Glutamatergic neuron (in vitro differentiated cells): ENCODE measurements at places on chromosomes 7 and 10.

DNA sequence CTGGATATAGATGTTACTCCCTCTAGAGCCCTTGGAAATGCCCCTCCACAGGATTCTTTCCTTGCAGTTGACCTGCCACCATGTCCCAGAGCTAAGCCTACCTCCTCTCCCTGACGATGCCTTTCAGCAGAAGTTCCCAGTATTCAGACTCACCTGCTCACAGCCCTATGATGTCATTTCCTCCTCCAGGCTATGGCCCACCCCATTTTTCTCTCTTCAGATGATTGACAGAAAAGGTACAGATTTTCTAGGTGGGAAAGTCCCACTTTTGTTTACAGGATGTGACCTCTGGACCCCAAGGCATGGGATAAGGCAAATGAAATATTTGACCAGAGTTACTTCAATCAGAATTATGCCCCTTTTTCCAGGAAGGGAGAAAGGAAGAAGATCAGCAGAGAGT lies 280.2 kb upstream of the PHYHIPL start:
- DNase-seq = no peak

- DNase-seq = no peak
These were observed 185.4 kb downstream of the DNAJB6 start for GRCh38 chr7:157522189-157522588.

GRCh38 chr7:19869979-19870378 lies 96.6 kb upstream of the TMEM196 start:
- DNase-seq = no peak

GRCh38 chr7:64993901-64994300 lies 3.1 kb upstream of the ZNF117 start:
- DNase-seq = no peak

GRCh38 chr7:47186316-47186715 lies 395.6 kb downstream of the TNS3 start:
- DNase-seq = no peak

DNA sequence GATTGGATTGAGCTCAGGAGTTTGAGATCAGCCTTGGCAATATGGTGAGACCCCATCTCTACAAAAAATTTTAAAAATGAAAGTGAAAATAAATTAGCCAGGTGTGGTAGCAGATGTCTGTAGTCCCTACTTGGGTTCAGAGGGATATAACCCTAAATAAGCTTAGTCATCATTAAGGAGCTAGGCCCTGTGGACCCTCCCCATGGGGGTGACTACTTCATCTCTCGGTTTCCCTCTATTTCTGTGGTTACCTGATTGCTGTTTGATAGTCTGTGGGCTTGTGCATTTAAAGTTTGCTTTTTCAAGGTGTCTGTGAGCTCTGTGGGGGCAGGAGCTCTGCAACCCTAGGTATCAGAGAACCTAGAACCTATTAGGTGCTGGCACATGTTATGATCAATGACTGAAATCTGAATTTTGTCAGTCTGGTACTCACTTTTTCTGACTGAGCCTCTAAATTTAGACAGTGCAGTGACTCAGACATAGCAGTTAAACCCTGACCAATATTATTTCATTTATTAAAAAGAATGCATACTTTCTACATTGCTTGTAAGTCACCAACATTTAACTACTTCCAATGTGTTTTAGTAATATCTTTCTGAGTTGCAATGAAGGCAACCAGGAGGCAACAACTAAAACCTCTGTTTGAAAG lies 8.1 kb upstream of the CUZD1 start:
- no peak for DNase-seq

- DNase-seq = no peak
These were observed 33.4 kb downstream of the CCM2 start for GRCh38 chr7:45033261-45033930.

- no peak for DNase-seq
These were observed 33.8 kb downstream of the VOPP1 start for GRCh38 chr7:55538538-55538937.

- no peak for DNase-seq
These were observed 167.6 kb upstream of the INSYN2A start for GRCh38 chr10:127364034-127364433.

DNA sequence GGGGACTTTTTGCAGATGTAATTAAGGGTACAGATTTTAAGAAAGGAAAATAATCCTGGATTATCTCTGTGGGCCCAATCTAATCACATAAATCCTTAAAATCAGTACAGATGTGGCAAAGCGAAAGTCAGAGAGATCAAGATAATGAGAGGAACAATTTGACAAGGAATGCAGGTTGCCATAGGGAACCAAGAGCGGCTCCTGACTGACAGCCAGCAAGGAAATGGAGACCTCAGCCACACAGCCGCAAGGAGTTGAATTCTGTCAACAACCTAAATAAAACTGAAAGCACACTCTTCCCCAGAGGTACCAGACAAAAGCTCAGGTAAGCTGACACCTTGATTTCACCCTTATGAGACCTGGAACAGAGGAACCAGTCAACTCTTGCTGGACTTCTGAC lies 3.4 kb upstream of the PNPLA8 start:
- no peak for DNase-seq

DNA sequence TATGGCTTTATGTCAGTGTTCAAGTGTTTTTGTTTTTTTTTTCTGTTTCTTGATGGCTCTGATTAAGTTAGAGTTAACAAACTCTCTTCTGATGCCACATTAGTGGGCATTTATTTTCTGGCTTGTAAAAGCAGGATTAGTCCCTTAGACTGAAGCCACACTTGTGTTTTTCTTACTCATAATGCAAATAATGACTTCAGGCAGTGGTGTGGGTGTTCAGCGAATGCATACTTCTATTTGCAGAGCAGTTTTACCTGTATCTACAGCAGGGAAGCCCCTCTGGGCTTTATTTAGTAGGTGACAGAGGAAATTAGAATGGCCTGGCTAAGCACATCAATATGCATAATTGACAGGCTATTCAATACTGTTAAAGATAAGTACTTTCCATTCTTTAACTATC lies 79.9 kb downstream of the CNNM2 start:
- DNase-seq = no peak

GRCh38 chr10:79009145-79009544 lies 59.6 kb upstream of the ZMIZ1 start:
- DNase-seq = no peak

DNA sequence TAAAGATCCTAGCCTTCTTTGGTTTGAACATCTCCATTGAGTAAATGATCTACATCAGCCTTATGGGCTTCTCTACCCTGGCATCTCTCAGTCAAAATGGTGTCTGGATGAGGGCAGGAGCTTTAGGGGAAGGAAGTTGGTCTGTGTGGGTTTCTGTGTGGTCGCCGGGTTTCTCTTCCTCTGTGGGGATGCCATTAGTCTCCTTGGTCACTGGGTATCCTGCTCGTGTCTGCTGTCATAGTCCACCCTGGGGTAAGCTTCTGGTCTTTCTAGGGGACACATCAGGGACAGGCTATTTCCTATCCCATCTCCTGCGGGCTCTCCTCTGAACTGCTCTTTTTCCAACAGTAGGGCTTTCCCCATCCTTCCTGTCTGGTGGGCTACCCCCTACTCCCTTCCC lies 150.3 kb upstream of the NPY start:
- no peak for DNase-seq

- DNase-seq = no peak
These were observed 240.3 kb downstream of the SNX10 start for GRCh38 chr7:26531926-26532325.
